ENCODE measurements at places on chromosomes 5 and 9.

- no peak for DNase-seq
Observed at GRCh38 chr9:13351778-13352386, 72.4 kb upstream of the MPDZ start.

- no peak for DNase-seq
Observed at GRCh38 chr5:9608093-9608492, 22.1 kb downstream of the TAS2R1 start.

DNA sequence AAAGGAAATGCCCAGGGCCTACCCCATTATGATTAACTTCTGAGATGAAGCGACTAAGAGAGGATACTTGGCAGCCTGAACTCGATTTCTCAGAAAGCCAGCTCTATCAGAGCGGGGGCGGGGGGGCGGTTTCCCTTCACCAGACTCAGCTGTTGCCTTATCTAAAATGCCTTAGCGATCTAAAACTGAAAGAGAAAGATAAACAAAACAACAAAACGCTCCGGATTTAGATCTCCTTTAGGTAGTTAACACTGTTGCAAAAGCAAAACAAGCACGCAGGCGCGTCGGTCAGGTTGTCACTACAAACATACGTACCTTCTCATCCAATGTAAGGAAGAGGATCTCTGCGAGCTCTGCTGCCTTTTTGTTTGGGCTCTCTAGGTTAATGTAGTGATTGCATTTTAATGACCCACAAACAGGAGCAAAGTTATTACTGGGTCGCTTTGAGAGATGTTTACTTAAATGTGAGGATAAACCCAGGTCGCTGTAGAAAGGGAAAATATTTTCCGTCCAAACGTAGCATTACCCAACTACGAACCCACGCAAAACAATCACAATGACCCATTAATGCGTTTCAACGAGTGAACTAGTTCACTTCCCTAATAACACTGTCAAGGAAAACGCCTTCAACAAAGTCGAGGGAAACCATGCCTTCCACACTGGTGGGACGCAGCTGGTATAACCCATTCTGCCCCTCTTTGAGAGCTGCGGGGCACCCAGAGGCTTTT is 982 bp downstream of the EPB41L4A start:
- DNase-seq: peak; percentile 55

GRCh38 chr9:136091582-136092352 is 3.3 kb downstream of the NACC2 start:
- DNase-seq: no peak

DNA sequence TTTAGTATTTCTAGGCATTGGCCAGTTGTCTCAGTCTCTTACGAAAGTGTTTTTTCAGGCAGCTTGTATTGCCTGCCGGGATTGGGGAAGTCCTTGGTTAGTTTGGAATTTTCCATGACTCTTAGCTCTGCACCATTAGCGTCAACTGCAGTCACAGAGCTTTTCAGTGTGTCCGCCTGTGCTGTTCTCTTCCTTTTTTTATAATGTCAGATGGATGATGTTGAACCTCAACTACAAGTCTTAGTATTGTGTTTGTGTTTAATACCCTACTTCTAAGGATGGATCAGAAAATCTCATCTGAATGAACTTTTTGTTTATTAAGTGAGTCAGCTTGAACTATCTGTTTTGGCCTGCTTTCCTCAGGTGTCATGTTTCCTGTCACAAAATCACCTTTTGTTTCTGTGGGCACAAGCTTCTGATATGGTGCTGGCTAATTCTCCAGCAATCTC is 33.1 kb downstream of the ATP6V0E1 start:
- DNase-seq: no peak

Data from GM12864 (cell line).